ENCODE measurements at places on chromosomes 1 and 21. TPM values are rescaled to one million over a fixed set of nuclear protein-coding genes. Genes with fewer than 3 reads are reported as not detected.

The C1orf185 gene
- total RNA-seq: not detected

The C4BPB gene
- not detected for total RNA-seq

The TSNAX gene
- total RNA-seq: 23.9 TPM

The CDK18 gene
- 0.47 TPM for total RNA-seq

The TSSK3 gene
- 0.59 TPM for total RNA-seq

The GJA8 gene
- total RNA-seq: not detected

The AGT gene
- total RNA-seq: 0.45 TPM

The MYCBP gene
- total RNA-seq: 2.0 TPM

The AMY2A gene
- not detected for total RNA-seq

Measured in smooth muscle cell of the coronary artery (primary cell).